ENCODE measurements at places on chromosomes 5 and 9.
A peak's percentile ranks its signal among the peaks of the same experiment; 100 is the strongest.

- no peak for DNase-seq
Measured at GRCh38 chr5:179475208-179475751, 75.1 kb upstream of the RUFY1 start.

DNA sequence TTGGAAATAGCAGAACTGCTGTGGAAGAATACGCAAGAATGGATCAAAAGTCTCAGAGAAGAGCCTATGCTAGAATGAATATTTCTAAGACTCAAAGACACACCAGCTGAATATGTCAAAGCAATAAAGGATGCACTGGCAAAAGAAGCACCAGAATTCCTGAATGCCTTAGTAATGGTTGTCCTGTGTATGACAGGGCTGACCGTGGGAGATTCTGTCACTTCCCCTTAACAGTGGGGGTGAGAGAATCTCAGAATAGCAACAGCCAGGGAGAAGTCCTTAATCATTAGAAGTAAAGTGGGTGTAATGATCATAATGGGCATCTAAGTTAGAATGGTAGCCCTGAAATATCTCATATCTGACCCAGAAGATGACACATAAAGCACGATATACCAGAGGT lies 14.6 kb upstream of the PRR16 start:
- DNase-seq: no peak

- DNase-seq: no peak
Measured at GRCh38 chr9:29555502-29555901, 1982.2 kb upstream of the C9orf72 start.

DNA sequence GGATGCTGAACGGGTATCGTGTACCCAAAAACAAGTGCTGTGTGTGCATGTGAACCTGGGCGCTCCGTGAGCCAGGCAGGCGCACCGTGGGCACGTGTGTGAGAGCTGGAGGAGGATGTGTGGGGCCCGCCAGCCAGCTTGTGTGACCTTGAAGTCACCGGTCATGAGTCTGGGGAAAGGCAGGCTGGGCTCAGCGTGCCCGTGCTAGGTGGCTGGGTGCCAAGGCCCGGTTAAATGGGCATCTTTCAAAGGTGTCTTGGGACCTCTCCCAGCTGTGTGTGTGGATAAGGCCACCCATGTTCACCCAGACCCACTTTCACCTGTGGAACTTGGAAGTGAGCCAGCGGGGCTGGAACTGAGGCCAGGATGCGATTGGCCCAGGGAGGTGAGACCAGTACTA lies 3.4 kb downstream of the KCNT1 start:
- DNase-seq: no peak

DNA sequence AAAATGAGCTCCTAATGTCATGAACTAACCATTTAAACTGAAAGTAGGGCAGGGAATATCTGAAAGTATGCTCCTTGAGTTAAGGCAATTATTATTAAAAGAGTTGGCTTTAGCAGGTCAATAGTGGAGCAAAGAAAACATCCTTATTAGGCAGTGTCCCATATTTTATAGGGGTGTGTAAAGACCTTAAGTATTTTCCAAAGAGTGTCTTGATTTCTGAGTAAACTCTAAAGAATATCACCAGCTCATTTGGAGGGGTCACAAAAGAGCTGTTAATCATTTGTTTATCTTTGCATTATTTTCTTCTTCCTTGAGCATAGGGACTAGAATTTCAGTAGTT lies 109.3 kb downstream of the MUSK start:
- no peak for DNase-seq

GRCh38 chr9:99351647-99352046 lies 129.6 kb downstream of the SEC61B start:
- no peak for DNase-seq

GRCh38 chr5:9230355-9230754 lies 315.5 kb downstream of the SEMA5A start:
- no peak for DNase-seq

GRCh38 chr5:158832731-158833130 lies 267.0 kb downstream of the EBF1 start:
- DNase-seq: no peak

GRCh38 chr5:37640088-37640487 lies 199.8 kb downstream of the GDNF start:
- DNase-seq: no peak

- DNase-seq: no peak
Measured at GRCh38 chr5:68446487-68446894, 230.9 kb downstream of the PIK3R1 start.

GRCh38 chr9:114524247-114524681 lies 19.0 kb upstream of the WHRN start:
- no peak for DNase-seq

GRCh38 chr9:92245005-92245797 lies 48.3 kb downstream of the IARS1 start:
- no peak for DNase-seq

DNA sequence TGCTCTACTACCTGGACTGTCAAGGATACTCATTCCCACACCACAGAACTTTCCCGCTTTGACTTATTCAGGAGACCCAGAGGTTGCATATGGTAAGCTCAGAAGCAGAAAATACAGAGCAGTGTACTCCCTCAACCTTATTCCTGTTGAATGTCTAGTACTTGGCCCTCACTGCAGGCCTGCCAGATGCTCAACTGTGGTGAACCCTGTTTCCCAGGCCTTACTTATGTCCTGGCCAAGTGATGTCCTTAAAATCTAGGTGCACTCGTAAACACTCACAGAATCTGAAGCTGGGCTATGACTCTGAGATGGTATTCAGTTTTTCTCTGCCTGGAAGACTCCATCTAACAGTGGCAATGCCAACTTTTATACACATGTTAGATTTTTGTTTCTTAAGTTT lies 21.0 kb downstream of the DIAPH1 start:
- no peak for DNase-seq

DNA sequence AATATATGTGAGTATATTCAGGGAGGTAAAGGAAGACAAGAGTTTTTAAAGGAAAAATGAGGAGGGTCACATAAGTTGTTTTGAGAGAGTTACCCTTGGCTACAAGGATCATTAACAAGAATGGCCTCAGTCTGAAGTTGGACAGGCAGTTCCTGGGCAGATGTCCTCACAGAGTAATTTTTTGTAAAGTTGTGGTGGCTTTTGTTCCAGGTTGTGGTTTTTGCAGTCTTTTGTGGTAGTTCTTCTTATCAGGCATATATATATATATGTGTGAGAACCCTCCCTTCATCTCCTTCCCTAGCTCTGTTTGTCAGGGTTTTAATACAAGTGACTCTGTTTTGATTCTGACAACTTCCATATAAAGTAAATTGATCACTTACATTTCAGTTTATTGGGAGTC lies 60.0 kb downstream of the CSNK1G3 start:
- no peak for DNase-seq

DNA sequence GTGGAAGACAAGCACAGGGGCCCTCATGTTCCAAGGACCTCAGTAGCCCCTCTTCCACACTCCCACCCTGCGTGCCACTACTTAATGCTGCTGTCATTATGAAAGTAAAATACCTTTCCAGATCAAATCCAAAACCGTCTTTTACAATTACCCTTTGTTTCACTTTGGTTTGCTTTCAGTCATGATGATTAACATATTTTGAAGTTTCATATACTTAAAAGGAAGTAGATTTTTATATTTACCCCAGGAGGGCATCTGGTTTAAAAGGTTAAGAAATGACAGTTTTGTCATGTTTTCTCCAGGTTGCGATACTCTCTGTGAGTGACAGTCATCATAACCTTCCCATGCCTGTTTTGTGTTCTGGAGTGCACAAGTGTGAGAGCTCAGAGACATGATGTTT lies 13.5 kb upstream of the MAP1B start:
- DNase-seq: no peak

- DNase-seq: no peak
Measured at GRCh38 chr5:40437452-40437861, 242.3 kb upstream of the PTGER4 start.

DNA sequence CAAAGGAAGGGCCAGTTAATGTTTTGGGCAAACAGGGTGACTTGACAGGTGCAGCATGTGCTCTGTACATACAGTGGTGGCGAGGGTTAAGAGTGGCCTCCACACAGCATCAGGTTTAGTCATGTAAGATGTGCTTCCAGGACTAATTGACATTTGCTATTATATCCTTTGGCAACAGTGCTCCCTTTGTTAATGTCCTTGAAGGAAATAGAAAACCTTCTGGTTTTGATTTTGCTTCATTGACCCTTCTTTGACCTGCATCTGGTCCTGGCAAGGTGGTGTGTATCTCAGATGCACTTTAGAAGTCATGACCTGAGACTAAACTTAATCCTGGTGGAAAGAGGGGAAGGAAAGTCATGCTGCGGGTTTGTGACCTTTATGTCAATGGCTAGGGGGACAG lies 440.0 kb downstream of the ENC1 start:
- no peak for DNase-seq

DNA sequence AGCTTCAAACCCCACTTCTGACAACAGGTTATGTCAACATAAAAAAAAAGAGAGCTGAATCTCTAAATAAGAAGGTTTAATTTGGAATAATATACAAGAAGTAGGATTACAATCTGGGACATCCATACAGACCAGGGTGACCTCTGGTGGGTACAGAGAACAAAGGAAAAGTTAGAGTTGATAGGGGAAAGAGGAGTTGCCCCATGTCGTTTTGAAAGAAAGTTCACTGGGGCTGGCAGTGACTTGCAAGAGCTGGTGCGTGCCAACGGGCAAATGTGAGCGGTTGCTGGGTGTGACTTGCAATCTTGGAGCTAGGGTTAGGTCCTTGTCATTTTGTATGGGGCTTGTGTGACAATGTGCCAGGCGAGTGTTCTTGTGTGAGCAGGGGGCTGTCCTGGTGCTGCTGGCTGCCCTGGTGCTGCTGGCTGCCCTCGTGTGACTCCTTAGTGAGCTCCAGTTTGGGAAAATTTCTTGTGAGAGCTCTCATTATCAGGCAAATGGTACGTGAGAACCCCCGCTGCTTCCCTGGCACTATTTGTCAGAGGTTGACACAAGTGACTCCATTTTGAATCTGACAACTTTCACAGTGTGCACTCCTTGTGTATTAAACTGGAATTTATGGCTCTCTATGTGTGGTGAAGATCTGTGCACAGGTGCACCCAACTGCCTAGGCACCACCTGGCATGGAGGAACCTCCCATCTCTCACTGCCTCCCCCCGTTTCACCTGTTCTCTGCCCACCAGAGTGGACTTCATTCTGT lies 69.8 kb downstream of the UBE2QL1 start:
- no peak for DNase-seq

- DNase-seq: peak; percentile 46
Measured at GRCh38 chr5:140253985-140254384, 48.9 kb downstream of the PFDN1 start.

DNA sequence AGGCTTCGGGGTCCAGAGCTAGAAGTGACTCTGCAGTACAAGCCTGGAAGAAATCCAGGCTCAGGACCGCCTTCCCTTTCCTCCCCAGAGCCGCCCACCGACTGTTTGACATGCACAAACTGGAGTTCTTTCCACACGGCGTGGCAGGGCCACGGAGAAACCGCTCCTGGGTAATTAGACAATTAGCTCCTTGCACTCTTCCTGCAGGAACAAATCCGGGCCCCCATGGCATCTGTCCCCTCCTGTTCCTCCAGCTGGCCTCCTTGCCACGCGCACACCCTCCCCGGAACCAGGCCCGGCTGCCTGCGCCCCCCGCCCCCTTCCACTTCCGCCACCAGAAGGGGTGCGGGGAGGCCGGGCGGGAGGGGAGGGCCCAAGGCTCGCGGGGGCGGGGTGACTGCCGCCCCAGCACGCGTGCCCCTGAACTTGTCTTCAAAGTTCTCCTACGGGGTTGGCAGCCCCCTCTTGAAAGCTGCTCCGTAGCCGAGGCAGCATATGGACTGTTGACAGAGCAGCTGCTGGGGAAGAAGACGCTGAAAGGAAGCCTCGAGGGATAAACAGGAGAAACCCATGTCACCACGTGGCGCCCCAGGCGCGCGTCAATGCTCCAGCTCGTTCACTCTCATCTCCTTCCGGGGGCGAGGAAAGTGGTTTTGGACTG lies 74.3 kb downstream of the SEC61B start:
- no peak for DNase-seq

DNA sequence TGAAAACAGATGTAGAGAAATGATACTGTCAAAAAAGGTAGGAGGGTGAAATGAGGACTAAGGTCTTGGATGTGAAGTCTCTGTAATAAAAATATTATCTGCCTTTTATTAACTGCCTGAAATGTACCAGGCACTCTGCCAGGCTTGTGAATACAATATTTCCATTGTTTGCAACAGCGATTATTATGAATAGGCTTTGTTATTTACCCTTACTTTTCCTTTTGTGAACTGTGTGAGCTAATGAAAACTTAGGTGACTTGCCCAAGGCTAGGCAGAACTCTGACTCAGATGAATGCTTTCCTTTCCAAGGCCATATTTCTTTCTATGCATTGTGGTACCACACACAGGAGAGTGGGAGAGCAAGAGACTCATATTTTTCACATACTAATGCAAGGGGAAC lies 204.1 kb downstream of the CDH12 start:
- no peak for DNase-seq

- no peak for DNase-seq
Measured at GRCh38 chr9:36486329-36486932, 86.3 kb upstream of the MELK start.

GRCh38 chr9:110622368-110622767 lies 42.8 kb upstream of the SVEP1 start:
- no peak for DNase-seq

DNA sequence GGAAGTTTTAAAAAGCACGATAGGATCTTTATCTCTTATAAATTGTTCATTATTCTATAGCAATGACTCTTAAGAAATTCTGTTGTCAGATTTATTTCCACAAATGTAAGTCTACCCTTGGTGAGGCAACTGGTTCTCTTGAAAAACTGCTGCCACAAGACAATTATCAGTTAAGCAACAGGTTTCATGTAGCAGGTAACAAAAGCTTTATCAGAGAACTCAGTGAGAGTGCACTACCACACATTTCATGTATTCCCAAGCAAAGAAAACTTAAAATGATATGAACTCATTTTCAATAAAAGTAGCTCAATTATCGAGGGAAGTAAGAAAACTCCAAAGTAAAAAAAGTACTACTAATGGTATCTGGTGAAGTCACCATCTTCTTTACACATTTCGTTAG lies 9.4 kb downstream of the NR6A1 start:
- DNase-seq: no peak

DNA sequence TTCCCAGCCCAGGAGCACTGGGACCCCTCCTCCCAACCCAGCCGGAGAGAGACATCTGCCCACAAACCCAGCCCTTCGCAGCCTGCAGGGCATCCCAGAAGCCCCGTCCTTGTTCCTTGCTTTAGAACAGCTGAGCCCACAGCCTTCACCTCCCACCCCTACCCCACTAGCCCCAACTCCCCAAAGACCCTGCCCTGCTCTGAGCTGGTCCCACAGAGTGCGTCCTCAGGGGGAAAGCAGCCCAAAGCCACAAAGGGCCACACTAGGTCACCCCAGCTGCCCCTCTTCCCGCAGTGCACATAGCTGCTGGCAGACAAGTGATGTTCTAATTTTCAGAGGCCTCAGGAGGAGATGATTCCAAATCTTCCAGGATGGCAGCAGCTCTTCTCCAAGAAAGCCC lies 8.8 kb downstream of the PLPP7 start:
- DNase-seq: no peak
